Brain (organoid and tissue), 16 donors: ENCODE measurements at places on chromosomes 7 and 10. TPM values are rescaled to one million over a fixed set of nuclear protein-coding genes. Genes with fewer than 3 reads are reported as not detected.

AS3MT gene
- polyA plus RNA-seq, result 16.8 TPM

GPR146 gene
- 10.5 TPM for polyA plus RNA-seq

TAS2R4 gene
- 0.17 TPM for polyA plus RNA-seq

ARMH3 gene
- 11.3 TPM for polyA plus RNA-seq

FAM25C gene
- polyA plus RNA-seq, result not detected

GIMAP8 gene
- 1.9 TPM for polyA plus RNA-seq

GRCh38 chr10:73756183-73756582 is 12.0 kb downstream of the SEC24C start:
- DNase-seq, result no peak

GRCh38 chr10:97774811-97775294 is 3.1 kb upstream of the SFRP5 start:
- no peak for DNase-seq

DNA sequence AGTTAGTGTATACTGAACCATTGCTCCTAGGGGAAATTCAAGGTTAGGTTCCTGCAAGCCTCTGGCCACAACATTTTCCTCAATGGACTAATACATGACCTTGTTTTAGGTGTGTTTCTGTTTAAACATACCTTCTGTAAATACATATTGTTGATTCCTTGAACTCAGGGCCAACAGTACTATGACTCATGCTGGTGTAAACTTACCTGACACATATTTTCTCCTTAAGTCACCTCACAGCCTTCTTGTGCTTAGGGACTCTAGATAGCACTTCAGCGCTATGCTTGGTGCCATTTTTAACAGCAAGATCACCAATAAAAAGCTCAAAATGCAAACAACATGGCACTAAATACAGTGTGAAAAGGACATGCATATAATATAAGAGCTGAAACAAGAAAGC is 176.4 kb downstream of the TAX1BP1 start:
- DNase-seq, result no peak

DNA sequence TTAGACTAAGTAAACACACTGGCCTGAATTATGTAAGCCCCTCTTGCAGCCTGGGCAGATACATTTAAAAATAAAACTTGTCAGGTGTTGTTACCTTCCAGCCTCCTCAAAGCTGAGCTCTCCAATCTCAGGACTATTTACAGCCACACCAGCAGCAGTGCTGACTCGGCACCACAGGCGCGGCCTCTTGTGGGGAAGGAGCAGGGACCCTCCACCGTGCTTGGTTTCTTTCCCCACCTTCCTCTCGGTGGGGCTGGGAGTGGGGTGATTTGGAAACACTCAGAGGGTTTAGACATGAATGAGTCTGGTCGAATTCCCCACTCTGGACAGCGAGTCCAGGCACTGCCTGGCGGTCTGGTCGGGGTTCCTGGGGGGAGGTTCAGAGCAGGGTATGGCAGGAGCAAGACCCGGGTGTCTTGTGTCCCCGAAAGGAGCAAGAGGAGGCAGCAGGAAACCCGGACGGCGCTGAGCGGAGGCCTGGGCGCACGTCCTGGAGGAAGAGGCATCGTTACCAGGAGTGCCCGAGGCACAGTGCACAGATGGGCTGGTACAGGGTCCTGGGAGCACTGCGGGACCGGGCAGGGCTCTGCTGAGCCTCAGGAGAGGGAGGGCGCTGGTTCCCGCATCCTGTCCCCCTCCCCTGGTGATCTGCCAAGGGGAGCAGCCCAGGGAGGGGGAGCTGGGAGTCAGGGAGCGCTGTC is 29.2 kb upstream of the CFAP46 start:
- DNase-seq, result no peak

- no peak for DNase-seq
Measured at GRCh38 chr7:14048889-14049288, 59.4 kb upstream of the ETV1 start.

- no peak for DNase-seq
Measured at GRCh38 chr7:20741801-20742200, 44.9 kb downstream of the SP8 start.

- DNase-seq, result peak; percentile 63
Measured at GRCh38 chr10:125415006-125415633, 254.8 kb upstream of the CTBP2 start.

- no peak for DNase-seq
Measured at GRCh38 chr7:129279757-129280156, 54.9 kb downstream of the AHCYL2 start.

DNA sequence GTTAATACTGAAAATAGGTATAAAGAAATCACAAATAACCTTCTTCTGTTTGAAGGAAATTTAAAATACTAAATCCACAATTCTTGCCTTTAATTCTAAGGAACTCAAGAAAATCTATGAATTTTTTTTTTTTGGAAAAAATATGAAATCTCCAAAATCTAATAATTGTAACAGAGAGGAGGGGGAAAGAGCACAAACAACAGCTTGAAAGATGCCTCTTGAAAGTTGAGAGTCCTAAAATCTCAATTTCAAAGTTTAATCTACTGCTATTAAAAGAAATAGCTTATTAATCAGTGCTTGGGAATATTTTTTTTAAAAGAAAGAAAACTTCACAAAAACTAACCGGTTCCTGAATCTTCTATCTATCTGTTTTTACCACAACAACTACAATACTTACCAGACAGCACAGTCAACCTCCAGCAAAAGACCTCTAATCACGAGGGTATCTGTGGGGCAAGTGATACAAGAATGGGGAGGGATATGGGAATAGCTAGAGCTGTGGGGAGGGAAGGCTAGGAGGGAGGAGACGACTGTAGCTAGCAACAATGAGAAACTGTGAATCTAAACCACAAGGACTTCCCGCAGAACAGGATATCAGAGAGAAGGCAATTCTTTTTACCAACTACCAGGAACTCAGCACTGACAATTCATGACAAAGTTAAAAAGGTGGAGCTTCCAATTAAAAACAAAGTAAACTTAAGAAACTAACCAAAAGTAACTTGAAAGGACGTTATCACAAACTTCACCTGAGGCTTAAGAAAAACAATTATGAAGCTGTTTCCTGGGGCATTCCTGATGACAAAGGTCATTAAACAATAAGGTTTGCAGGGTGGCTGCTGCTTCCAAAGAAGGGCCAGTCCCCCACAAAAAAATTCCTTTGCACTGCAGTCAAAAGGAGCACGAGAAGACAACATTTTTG is at the start of gene USP54:
TSS of gene USP54 (minus strand) at position 462 of the 919 bp plus-strand sequence. CDS start 15,684 bp downstream, outside the sequence.
- DNase-seq, result peak; percentile 9

DNA sequence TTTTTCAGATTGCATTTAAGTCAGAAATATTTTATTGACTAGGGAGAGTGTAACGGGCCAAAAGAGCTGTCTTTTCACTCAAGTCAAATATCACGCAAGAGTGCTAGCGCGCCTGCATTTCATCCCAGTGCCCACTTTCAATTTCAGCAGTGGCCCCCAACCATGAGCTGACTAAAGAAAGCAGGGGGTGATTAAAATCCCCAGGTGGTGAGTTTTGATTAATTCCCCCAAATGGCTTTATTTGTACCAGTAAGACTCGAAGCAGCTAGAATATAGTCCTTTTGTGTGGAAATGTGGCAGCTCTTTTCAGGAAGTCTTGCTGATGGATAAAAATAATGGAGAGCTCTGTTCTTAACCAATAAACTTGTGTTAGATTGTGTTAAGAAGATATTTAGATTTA is 35.3 kb downstream of the TRUB1 start:
- DNase-seq, result peak; percentile 67

GRCh38 chr7:26653430-26654399 is 210.7 kb downstream of the SKAP2 start:
- peak; percentile 99 for DNase-seq

DNA sequence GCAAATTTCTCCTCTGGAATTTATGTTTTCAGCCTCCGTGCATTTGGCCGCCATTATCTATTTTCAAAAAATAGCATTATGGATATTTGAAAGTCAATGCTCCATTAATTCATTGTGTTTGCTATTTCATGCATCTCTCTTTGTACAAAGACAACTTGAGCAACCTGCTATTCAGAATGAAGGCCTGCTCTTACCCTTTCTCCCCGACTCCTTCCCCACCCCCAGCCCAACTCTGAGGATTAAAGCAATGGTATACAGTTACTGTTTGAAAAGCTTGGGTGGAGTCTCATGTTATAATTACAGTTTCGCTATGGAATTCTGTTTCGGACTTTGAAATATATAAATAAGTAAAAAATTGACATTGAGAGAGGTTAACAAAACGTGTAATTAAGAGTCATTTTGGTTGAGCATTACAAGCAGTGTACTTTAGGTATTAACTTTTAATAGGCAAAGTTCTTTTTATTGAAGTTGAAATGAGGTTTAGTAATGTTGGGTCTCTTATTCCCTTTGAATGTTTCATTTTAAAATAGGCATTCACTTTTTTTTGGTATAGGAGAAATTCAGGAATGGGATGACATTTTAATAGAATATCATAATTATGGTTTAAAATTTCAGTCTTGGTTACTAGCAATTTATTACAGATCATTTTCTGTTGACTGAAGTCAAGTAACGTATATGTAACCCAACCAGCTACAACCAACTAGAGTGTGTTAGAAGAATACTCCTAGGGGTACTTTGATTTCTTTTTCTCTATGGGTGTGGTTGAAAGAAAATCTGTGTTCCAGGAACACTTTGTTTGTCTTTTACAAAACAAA is 93.1 kb downstream of the ARID5B start:
- no peak for DNase-seq

GRCh38 chr7:97215556-97215955 is 98.1 kb downstream of the SDHAF3 start:
- no peak for DNase-seq

DNA sequence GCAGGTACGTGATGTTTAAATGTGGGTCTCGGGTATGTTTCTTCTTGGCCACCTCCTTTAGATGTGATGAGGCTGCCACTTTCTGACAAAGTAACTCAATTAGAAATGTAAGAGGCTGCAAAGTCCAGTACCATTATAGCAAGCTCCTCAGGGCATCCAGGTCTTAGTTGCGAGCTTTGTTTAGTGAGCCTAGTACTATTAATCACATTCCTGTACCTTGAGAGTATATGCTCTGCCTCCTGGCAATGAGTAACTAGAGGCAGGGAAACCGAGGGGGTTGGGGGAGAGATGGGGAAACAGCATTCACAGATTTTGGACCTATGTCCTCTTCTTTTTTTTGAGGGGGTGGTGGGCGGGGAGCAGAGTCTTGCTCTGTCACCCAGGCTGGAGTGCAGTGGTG is 131.8 kb downstream of the GFRA1 start:
- no peak for DNase-seq

DNA sequence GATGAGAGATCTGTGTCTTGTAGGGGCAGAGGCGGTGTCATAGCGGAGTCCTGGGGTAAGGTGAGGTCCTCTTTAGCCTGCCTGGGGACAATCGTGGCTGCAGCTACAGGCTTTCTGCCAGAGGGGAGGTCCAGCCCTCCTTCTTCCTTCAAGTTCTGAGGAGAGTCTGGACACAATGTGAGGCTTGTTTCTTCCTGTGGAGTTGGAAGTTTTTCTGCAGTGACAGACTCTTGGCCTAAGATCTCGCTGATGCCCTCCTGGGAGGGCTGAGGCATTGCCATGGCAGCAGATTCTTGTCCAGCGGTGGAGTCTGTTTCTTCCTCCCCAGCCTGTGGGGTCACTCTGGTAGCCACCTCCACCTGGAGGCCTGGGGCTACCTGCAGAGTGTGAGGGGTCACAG is 4.4 kb downstream of the NACAD start:
- no peak for DNase-seq

- no peak for DNase-seq
Measured at GRCh38 chr7:67518580-67518979, 521.9 kb downstream of the TYW1 start.

DNA sequence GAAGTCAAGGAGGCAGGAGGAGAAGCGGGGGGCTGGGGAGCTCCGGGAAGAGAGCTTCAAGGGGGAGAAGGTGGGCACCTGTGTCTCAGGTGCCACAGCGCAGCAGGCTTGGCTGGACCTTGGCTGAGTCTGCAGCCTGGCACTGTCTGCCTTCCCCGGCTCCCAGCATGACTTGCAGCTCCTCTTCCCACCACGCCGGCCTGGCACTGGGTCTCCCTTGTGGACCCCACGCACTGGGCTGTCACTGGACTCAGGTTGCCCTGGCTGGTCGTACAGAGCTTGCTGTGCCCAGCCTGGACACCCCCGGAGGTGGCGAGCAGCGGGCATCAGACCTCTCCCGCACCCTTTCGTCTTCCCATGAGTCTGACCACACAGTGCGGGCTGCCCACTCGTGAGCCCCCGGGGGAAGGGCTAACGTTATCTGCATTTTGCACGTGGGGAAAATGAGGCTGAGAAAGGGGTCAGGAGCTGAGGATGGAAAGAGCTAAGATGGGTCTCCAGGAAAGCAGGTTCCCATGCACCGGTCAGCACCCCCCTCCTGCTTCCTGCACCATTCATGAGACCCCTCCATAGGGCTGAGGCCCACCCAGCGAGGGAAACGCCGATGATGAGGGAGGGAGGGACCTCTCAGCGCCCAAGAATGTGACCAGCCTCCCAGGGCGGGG is 40.3 kb upstream of the PSMG3 start:
- DNase-seq, result no peak

- peak; percentile 10 for DNase-seq
Measured at GRCh38 chr7:149598721-149599308, 101.2 kb upstream of the ZNF746 start.

GRCh38 chr7:44320794-44321371 is 4.5 kb downstream of the CAMK2B start:
- no peak for DNase-seq

GRCh38 chr10:110634527-110635209 is 9.5 kb upstream of the RBM20 start:
- no peak for DNase-seq
